ENCODE measurements at places on chromosomes 2 and 18.

- no peak for DNase-seq
These were observed 20.8 kb downstream of the RBMS1 start for GRCh38 chr2:160472839-160473251.

- DNase-seq, result no peak
These were observed 7.3 kb upstream of the KCNF1 start for GRCh38 chr2:10904455-10904854.

DNA sequence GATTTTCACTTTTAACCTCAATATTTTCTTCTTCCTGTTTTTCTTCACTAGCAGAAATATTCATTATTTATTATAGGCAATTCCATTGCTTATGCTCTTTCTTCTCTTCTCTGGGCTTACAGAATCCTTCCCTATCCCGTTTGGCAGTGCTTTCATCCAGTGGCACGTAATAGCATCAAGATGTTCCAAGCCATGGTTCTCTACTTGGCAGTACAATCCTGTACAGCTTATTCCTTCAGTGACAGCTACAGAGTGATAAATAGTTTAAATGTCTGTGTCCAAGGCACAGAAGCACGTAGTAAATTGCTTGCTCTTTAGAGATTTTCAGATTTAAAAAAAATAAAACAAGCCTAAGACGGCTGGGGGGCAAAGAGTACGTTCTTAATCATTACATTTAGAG is 1964.3 kb downstream of the SUCLG1 start:
- no peak for DNase-seq

DNA sequence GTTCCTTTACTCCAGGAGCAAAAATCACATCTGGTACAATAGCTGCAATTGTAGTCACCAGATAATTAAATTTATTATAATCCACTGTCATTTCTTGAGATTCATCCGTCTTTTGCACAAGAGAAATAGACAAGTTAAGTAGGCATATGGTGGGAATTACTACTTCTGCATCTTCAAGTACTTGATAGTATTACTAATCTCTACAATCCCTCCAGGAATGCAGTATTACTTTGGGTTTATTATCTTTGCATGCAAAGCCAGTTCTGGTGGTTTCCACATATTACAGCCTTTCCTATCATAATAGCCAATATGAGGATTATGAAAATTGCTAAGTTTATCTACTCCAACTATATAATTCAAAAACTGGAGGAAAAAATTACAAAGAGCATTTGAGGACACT is 254.1 kb downstream of the IKZF2 start:
- no peak for DNase-seq

DNA sequence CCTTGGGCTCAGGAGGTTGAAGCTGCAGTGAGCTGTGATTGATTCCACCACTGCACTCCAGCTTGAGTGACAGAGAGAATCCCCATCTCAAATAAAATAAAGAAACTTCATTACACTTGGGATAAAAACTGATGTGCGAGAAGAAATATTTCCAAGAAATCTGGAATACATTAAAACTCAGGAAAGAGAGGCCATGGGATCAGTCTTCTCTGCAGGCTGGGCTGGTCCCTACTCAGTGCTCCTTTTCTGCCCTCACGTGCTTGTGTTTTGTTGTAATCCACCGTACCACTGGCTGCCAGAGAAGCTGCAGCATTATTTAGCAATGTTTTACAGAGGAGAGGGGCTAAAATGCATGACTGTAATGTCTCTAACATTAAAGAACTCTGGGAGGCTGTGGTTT is 282.0 kb downstream of the SLC8A1 start:
- DNase-seq, result no peak

GRCh38 chr2:119292226-119292625 is 68.6 kb downstream of the STEAP3 start:
- DNase-seq, result no peak

GRCh38 chr18:69659142-69659651 is 258.5 kb downstream of the DOK6 start:
- no peak for DNase-seq

GRCh38 chr2:154978710-154979109 is 280.2 kb downstream of the KCNJ3 start:
- no peak for DNase-seq
